Heart left ventricle (tissue), 16 donors: ENCODE measurements at places on chromosomes 7 and 10.

DNA sequence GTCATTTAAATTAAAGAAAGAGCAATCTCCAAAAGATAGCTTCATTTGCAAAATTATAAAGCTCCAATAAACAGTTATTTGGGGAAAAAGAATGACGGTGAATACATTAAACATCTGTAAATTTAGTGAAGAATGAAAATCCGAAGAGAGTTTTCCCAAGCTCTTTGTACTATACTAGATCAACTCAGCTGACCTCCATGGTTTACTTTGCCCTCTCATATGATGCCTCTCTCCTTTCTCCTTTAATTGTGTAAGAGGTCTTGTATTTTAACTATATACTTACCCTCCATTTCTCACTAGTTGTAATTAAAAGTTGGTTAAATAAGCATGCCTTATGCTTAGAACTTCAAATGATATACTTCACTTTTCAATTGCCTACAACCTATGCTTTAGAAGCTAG, 125.8 kb downstream of the CACNA2D1 start:
- no peak for DNase-seq

DNA sequence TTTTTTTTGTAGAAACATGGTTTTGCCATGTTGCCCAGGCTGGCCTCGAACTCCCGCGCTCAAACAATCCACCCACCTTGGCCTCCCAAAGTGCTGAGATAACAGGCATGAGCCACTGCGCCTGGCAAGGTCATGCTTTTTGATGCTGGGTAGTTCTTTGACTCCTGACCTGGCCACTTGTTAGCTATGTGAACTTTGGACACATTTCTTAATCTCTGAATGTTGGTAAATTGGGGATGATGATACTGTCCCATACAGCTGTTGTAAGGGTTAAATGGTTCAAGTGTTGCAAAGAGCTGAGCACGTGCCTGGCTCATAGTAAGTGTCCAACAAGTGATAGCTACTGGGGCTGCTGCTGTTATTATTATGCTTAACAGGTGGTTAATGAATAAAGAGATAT, 2.3 kb downstream of the ZNHIT1 start:
- DNase-seq: no peak

- DNase-seq: no peak
Measured at GRCh38 chr7:147639037-147639436, 951.5 kb upstream of the C7orf33 start.

DNA sequence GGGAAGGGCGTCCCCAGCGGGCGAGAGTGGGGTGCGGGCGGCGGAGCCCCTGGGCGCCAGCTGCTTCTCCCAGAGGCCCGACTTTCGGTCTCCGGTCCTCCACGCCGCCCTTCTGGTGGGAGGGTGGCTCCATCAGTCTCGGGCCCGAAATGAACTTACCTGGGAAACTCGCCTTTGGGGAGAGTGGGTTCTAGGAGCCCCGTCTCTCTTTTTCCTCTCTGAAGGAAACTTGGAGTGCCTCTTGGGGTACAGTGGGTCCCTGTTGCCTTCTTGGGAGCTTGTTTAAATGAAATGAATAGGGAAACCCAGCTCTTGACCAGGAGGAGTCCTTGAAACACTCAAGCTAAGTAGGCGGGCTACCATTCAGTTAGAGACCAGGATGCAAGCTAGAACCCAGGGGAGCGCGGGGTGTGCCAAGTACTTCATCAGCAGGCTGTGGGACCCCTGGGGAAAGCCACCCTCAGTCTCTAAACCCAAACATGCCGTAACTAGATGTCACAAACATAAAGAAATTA, 1.3 kb downstream of the SLC26A4 start:
- DNase-seq: no peak

GRCh38 chr7:144777005-144777839, 58.6 kb downstream of the TPK1 start:
- no peak for DNase-seq
